Prostate gland (tissue), 2 donors: ENCODE measurements at places on chromosomes 16 and 17. TPM values are rescaled to one million over a fixed set of nuclear protein-coding genes. Genes with fewer than 3 reads are reported as not detected.
A peak's percentile ranks its signal among the peaks of the same experiment; 100 is the strongest.

- no peaks in the 10 kb centered on the region for H3K4me1 ChIP-seq
- H3K4me3 ChIP-seq = no peak overlapping the region
- peak; percentile 22 for DNase-seq
Measured at GRCh38 chr17:382644-383533, 30.3 kb upstream of the RPH3AL start.

- H3K4me1 ChIP-seq = no peaks in the 10 kb centered on the region
- H3K36me3 ChIP-seq = no peaks in the 10 kb centered on the region
- no peaks in the 10 kb centered on the region for H3K27me3 ChIP-seq
- H3K4me3 ChIP-seq = peak overlapping the region; percentile 59
- DNase-seq = no peak
Measured at GRCh38 chr16:70437582-70438557, 1.0 kb downstream of the ST3GAL2 start.

GRCh38 chr17:10121971-10122707 is 76.3 kb downstream of the GAS7 start:
- H3K27me3 ChIP-seq = no peaks in the 10 kb centered on the region
- no peak for DNase-seq
- H3K27ac ChIP-seq = no peak overlapping the region
- no peak overlapping the region for H3K4me3 ChIP-seq

CDRT4 gene
- total RNA-seq = 8.5 TPM
